ENCODE measurements at places on chromosomes 3 and 15.

- no peak for DNase-seq
These were observed 60.9 kb downstream of the ARNT2 start for GRCh38 chr15:80464951-80465625.

DNA sequence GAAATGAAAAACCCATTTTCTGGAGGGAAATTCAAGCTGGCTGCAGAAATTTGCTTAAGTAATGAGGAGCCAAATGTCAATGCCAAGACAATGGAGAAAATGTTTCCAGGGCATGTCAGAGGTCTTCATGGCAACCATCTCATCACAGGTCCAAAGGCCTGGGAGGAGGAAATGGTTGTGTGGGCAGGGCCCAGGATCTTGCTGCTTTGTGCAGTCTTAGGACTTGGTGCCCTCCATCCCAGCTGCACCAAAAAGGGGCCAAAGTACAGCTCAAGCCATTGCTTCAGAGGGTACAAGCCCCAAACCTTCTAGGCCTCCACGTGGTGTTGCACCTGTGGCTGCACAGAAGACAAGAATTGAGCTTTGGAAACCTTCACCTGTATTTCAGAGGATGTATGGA lies 59.3 kb downstream of the POMGNT2 start:
- no peak for DNase-seq

DNA sequence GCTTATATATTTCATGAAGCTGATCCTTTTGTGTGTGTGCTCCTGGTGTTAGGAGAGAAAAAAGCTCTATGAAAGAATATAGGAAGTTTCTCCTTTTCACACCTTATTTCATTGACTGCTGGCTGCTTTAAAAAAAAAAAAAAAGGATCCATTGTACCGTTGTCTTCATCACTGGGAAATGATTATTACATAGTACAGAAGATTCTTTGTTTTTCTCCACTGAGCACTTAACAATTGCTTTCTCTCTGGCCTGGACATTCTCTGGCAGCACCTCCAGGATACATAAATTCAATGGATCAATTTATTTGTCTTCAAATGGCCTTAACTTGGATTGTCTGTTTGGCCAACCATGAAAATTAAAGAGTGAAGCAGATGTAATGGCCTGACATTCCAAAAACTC lies 37.2 kb downstream of the DPH3 start:
- no peak for DNase-seq

DNA sequence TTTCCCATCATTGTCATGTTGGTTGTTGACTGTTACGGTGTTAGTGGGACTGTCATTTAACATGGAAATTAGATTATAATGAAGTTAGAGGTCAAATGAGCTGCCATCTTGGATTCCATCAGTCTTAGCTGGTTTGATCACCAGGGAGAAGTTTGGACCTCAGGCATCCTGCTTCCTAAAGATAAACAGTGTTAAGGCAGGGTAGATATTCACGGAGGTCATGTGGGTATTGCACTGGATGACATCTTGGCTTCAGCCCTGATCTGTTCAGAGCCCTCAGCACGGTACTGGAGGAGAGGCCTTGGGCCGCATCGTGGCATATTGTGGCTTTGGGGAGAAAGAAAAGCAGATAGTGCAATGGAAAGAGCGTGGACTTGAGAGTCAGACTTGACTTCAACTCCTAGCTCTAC lies 11.1 kb upstream of the MUC20 start:
- no peak for DNase-seq

GRCh38 chr15:84103345-84103744 lies 132.2 kb upstream of the GOLGA6L4 start:
- DNase-seq, result no peak

DNA sequence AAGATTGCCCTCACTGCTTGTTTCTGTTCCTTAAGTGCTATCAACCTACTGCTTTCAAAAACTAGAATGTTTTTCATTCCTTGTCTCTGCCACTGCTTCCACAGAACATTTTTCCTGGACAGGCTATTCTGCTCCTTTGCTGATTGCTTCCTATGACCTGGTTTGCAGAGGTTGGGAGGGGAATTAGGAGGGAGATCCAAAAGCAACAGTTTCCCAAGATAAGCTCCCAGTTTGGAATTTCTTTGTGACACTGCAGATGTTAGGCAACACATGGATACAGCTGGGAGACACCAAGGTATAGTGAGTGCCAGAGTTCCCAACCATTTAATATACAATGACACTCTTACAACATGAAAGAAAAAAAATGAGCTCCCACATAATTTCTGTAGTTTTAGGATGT lies 1036.5 kb downstream of the ROBO2 start:
- no peak for DNase-seq

DNA sequence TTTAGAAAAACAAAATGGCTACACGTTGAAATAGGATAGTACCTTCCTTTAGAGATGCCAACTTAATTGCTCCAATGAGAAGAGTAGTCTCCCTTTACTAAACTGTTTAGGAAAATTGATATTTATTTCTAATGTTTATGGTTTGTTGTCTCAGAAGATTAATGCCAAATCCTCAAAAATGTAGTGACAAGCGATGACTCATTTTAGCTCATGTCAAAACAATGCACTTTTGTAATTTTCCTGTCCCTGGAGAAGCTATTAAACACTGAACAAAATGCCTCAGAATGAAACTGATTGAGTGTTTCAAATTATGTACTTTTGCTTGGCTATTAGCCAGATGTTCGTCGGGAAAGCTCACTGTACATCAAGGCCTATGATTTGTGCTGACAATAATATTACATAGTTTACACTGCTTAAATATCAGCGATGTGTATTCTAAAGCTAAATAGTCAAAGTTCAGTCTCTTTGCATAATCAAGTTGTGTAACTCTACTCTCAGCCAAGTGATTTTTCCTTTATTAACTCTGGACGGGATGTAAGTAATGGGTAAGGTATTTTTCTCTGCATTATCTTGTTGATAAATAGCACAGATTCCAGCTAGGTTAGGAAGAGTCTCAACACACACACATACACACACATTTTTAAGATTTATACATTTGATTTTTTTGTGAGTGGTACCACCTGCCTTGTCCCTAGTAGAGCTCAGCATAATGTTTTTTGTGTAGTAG lies 83.7 kb downstream of the CMSS1 start:
- no peak for DNase-seq

GRCh38 chr3:171781711-171782127 lies 28.6 kb downstream of the PLD1 start:
- no peak for DNase-seq

DNA sequence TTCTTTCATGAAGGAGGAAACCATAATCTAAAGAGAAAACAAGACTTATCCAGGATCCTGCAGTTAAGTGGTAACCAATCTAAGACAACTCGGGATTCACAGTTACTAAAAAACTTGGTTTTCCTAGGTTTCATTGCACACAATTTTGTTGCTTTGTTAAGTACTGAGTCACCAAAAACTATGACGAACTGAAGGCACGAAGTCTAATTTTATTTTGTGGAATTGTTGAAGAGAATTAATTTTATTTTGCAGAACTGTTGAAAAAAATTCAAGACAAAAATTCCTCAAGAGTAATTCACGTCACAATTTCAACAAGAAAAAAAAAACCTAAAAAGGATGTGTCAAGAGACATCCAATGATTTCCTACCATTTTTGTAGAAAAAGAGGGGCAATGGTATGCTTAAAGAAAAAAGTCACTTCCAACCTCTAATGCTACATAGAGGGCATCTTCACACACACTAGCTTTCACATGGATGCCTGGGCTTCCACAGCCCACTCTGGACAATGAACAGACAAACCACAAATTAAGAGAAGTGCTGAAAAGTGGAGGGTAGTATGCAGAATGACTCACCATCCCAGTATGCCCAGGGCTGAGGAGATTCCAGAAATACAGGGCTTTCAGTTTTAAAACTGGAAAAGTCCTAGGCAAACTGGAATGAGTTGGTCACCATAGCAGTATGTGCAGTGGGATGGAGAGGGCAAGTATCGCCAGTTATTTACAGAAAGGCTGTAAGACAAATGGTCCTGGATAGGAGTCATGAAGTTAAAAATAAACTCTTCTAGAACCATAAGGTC lies 29.2 kb downstream of the PLOD2 start:
- DNase-seq, result no peak

DNA sequence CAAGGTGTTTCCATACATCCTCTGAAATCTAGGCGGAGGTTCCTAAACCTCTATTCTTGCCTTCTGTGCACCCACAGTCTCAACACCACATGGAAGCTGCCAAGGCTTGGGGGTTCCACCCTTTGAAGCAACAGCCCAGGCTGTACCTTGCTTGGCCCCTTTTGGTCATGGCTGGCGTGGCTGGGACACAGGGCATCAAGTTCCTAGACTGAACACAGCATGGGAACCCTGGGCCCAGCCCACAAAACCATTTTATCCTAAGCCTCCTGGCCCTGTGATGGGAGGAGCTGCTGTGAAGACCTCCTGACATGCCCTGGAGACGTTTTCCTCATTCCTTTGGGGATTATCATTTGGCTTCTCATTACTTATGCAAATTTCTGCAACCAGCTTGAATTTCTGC lies 739.0 kb upstream of the NECTIN3 start:
- no peak for DNase-seq

DNA sequence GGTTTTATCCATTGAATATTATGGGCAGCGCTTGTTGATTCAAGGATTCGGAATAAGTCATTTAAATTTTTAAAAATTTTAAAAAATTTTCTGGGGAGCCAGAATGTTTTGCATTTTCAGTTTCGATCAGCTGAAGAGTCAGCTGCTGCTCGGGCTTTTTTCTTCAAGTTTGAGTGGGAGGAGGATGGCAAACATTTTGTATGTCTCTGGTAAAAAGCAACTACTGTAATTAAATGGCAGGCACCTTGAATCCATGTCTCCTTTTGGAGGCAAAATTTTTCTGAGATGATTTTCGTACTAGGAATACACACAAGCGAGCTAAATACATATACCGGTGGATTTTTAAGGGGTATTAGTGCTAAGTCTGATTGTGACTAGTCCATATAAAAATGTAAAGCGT lies 612 bp downstream of the C3orf38 start:
- no peak for DNase-seq

GRCh38 chr3:71987089-71987735 lies 202.3 kb upstream of the PROK2 start:
- DNase-seq, result no peak
